ENCODE measurements at places on chromosomes 12 and 14. TPM values are rescaled to one million over a fixed set of nuclear protein-coding genes. Genes with fewer than 3 reads are reported as not detected.

DNA sequence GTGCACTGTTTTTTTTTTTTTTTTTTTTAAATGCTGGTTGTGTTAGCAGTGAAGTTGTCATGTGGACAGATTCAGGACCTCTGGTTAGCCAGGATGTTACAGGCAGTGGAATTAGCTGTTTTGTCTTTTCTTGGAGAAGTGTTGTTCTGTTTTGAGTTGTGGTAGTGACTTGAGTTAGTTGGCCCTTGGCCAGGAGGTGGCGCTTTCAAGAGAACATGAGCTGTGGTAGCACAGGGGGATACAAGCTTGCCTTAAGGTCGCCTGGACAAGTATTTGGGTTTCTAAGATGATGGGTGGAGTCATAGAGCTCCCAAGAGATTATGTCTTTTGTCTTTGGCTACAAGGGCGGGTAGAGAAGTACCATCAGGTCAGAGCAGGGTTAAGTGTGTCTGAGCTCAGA is 33.3 kb upstream of the CCDC198 start:
- no peaks in the 10 kb centered on the region for H3K36me3 ChIP-seq
- H3K27me3 ChIP-seq = no peaks in the 10 kb centered on the region
- no peak overlapping the region for H3K4me3 ChIP-seq
- DNase-seq = no peak
- no peaks in the 10 kb centered on the region for H3K4me1 ChIP-seq

DNA sequence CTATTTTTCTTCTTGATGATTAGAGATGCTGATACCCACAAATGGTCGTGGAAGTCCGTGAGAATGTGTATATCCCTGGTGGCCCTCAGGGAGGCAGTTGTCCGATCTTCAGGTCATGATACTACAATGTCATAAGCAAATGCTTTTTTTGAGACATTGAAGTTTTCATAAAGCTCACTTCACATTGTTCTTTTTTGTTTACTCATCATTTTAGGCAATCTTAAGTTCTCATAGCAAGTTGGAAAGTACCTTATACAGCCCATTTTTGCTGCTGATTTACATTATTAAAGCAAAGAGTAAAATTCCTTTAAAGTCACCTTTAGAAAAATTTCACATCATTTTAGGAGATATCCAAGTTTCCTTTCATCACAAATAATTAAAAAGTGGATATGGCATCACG is 90.0 kb upstream of the CCDC196 start:
- no peaks in the 10 kb centered on the region for H3K36me3 ChIP-seq
- no peak for DNase-seq
- H3K4me1 ChIP-seq = no peaks in the 10 kb centered on the region
- H3K27ac ChIP-seq = no peak overlapping the region
- no peaks in the 10 kb centered on the region for H3K27me3 ChIP-seq

DNA sequence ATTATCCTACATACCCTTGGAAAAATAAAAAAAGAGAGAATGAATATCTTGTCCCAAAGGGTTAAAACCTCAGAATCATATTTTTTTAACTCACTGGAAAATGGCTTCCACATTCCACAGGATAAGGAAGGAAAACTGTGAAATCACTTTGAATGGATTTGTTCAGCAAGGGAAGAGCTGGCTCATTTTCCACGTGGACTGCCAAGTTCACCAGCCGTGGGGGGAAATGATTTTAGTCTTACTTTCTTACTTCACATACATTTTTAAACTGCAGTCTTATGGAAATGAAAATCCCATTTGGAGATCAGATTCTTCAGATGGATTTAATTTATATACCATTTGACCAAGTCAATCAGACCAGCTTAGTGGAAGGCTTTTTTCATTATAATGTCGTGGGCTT is 29.9 kb upstream of the AEBP2 start:
- H3K27ac ChIP-seq = no peak overlapping the region
- no peak overlapping the region for H3K4me3 ChIP-seq

GRCh38 chr12:80861641-80862378 is 75.9 kb downstream of the LIN7A start:
- H3K27me3 ChIP-seq = no peaks in the 10 kb centered on the region
- H3K4me3 ChIP-seq = no peak overlapping the region
- no peak overlapping the region for H3K27ac ChIP-seq
- H3K4me1 ChIP-seq = no peaks in the 10 kb centered on the region
- DNase-seq = no peak

- H3K4me1 ChIP-seq = no peaks in the 10 kb centered on the region
- H3K27ac ChIP-seq = no peak overlapping the region
- H3K4me3 ChIP-seq = no peak overlapping the region
- H3K27me3 ChIP-seq = no peaks in the 10 kb centered on the region
- DNase-seq = peak; percentile 39
- no peaks in the 10 kb centered on the region for H3K36me3 ChIP-seq
Observed at GRCh38 chr12:75784591-75784990, 247.0 kb downstream of the PHLDA1 start.

DNA sequence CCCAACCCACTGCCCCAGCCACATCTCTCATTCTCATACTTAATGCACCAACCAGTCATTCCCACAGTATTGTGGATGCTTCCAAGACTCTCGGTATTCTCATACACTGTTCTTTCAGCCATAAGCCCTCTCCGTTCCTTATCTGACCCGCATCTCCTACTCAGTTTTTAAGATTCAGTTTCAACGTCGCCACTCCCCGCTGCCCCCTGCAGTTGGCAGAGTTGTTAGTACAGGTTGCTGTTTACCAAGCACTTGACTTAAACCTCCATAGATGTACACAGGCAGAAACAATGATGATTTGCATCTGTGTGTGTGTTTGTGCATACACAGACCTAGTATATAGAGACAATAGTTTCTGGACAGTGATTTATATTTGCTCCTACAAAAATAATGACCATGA is 40.2 kb downstream of the PAH start:
- H3K4me1 ChIP-seq = no peaks in the 10 kb centered on the region
- no peak overlapping the region for H3K27ac ChIP-seq
- H3K36me3 ChIP-seq = no peaks in the 10 kb centered on the region

DNA sequence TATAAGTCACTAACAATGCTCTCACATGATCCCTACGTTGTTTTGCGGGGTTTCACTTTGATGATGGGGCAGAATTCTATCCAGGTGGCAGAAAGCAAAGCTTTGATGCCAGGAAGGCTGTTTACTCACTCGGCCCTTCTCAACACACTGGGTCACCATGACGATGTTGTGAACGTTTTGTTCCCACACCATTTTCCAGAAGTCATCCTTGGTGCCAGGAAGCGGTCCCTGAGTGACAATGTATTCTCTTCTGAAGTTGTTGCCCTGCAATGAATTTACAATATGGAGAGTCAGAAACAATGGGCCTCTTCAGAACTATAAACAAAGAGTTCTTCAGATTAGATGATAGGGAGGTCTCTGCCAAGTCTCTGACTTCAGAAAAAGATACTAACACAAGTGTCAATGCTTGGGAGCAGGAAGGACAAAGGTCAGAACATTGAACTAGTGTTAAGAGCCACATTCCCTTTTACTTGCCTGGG is 101.3 kb downstream of the PTPRB start:
- no peak for DNase-seq
- no peak overlapping the region for H3K27ac ChIP-seq
- H3K4me1 ChIP-seq = no peaks in the 10 kb centered on the region
- no peaks in the 10 kb centered on the region for H3K27me3 ChIP-seq

- DNase-seq = no peak
- no peak overlapping the region for H3K27ac ChIP-seq
- H3K36me3 ChIP-seq = no peaks in the 10 kb centered on the region
- no peaks in the 10 kb centered on the region for H3K4me1 ChIP-seq
Observed at GRCh38 chr12:101902641-101903040, 25.3 kb downstream of the DRAM1 start.

GRCh38 chr14:69720912-69721311 is 46.0 kb upstream of the SRSF5 start:
- no peaks in the 10 kb centered on the region for H3K27me3 ChIP-seq
- H3K27ac ChIP-seq = no peak overlapping the region
- H3K4me1 ChIP-seq = peaks cover 20% of the 10 kb centered on the region
- no peak for DNase-seq
- no peaks in the 10 kb centered on the region for H3K36me3 ChIP-seq

Gene GPX2
- total RNA-seq = 1.5 TPM

Gene PRR4
- 1.5 TPM for total RNA-seq

Gene USP44
- total RNA-seq = 0.33 TPM

Gene CEBPE
- total RNA-seq = 2.5 TPM
